ENCODE measurements at places on chromosomes 7 and 10.
A peak's percentile ranks its signal among the peaks of the same experiment; 100 is the strongest.

GRCh38 chr10:100986952-100987684, at the start of the genes MRPL43 and TWNK:
TSS of gene MRPL43 (minus strand) at chr10:100987497. CDS start at chr10:100987443, 54 bp downstream.
TSS of gene TWNK (plus strand) at chr10:100987543. CDS start at chr10:100988211, 668 bp downstream.
- DNase-seq = peak; percentile 87

DNA sequence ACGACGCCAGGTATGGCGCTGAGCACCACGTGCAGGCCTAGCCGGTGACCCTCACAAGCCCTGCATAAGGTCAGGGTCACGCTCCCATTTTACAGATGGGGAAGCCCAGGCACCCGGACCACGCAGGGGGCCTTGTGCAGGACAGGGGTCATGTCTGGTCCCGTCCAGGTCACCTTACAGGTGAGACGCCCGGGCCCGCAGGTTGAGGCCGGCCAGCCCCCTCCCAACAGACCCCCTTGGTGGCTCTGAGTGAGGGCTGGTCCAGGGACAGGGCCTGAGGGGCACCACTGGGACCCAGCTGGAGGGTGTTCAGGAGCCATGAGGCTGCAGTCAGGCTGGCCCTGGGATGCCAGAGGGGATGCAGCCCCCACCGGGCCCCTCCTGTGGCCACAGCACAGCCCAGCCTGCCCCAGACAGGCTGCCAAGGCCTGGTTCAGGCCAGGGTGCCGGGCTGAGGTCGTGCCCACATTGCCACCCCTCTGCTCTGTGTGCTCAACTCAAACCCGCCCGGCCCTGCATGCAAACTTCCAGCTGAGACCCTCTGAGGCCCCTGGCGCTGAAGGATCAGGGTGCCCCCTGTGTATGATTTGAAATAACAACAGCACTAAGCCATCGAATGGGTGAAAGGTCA, 69.0 kb downstream of the PWWP2B start:
- no peak for DNase-seq

DNA sequence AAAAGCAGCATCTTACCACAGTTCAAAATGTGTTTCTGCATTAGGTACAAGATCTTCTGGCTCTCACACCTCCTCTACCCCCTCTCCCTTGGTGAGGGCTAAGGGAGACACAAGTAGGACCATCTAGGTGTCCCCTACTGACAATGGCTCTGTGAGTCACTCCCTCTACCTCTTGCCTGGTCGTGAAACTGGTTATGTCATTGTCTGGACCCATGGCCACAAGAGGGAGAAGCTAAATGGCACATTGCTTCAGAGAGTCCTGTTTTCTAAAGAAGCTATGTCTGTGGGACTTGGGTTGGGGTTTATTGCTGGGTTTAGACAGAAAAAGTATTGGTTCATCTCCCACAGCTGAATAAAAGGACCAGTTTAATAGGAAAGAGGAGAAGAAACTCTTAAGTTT, 4.0 kb upstream of the PLXNA4 start:
- no peak for DNase-seq

DNA sequence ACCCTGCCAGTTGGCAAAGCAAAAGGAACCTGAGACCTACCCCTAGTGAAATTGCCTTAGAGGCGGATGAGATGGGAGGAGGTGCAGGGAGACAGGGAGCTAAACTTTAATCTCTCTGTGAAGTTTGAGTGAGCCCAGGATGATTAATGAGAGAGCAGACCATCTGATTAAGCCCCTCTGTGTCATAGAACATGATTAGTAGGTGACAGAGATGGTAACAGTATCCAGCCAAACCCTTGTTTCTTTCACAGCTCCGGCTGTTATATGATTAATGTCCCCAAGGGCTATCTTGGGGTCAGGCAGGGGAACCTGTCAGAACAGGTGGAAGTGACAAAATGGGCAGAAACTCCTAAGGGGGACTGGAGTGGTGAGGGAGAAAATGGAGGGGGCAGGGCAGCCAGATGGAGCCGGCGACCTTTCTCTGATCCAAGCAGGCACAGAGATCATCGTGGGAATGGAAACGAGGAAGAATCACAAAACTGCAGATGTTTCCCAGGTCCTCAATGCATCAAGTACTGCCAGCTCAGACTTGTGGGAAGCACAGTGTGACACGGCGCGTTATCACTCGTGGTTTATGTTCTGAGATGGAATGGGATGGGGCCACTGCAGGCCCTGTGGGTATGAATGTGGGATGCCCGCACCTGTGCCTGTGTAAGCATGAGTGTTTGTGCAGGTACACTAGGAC, 684.2 kb downstream of the LRMDA start:
- no peak for DNase-seq

DNA sequence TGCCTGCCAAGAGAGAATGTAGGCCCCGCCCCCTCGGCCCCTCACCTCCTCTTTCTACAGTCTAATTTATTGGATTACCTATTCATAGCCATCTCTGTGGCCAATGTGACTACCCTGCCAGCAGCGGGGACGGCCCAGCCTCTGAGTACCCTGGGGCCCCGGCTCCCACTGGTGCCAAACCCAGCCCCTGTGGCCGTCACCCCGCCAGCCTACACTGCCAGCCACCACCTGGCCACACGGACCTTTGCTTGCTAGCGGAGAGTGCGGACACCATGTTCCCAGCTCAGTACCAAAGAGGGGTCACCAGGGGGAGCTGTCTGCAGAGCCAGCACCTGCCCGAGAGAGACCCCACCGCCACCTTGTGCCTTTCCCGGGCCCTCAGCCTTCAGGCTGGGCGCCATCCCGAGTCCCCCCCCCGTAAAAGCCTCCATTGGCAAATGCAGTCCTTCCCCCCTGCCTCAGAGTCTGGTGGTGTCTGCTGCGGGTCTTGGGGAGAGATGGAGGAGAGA, 511.1 kb downstream of the ZNF37A start:
- no peak for DNase-seq

DNA sequence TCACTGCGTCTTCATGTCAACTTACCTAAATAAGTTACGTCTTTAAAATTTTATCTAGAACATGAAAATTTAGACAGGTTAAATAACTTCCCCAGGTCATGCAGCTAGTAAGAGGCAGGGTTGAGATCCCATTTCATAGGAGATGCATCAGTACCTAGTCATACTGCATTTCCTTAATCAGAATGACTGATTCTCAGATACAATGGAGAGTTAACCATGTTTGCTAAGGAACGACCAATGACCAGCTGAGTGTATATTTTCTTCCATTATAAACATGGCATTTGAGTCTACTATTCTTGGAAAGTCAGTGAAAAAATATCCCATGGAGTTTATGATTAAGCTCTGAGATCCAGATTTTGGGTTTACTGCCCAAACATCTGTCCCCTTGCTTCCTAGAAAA, 39.6 kb downstream of the ENTPD1 start:
- no peak for DNase-seq

All from KBM-7 (cell line).